Muscle of leg (tissue), 16 donors: ENCODE measurements at places on chromosomes 5 and 9. TPM values are rescaled to one million over a fixed set of nuclear protein-coding genes. Genes with fewer than 3 reads are reported as not detected.

DNA sequence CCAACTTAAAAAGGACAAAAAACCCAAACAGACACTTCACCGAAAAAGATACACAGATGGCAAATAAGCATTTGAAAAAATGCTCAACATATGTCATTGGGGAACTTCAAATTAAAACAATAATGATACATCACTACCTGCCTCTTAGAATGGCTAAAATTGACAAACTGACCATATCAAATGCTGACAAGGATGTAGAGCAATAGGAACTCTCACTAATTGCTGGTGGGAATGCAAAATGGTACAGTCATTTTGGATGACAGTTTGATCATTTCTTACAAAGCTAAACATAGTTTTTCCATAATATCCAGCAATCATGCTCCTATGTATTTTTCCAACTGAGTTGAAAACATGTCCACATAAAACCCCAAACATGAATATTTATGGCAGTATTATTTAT, 58.9 kb upstream of the RAPGEF6 start:
- no peak overlapping the region for H3K27ac ChIP-seq
- no peak for DNase-seq
- no peaks in the 10 kb centered on the region for H3K4me1 ChIP-seq

GRCh38 chr9:28774433-28775235, 1201.4 kb upstream of the C9orf72 start:
- H3K27me3 ChIP-seq = no peaks in the 10 kb centered on the region
- H3K27ac ChIP-seq = no peak overlapping the region

DNA sequence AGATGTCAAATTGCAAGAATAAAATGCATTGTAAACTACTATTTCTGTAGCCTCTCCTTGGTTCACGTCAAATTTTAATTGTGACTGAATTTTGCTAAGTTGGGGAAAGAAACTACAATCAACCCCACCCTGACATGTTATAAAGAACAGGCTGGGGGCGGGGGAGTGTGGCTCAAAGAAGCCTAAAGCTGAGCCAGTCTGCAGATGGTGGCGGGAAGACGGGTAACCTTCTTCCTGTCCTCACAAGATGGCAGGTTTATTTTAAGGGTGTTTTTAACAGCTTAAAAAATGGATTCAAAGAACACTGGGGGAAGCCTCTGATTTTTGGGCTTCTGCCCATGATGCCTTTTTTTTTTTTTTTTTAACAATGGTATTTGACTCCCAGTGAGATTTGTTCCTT, 68.5 kb upstream of the MELK start:
- no peaks in the 10 kb centered on the region for H3K36me3 ChIP-seq
- H3K4me3 ChIP-seq = no peak overlapping the region
- DNase-seq = no peak
- no peaks in the 10 kb centered on the region for H3K27me3 ChIP-seq
- H3K27ac ChIP-seq = no peak overlapping the region

The SOX30 gene
- total RNA-seq = 0.09 TPM

The ARHGAP26 gene
- 15.6 TPM for total RNA-seq

The PTGDS gene
- total RNA-seq = 8.4 TPM

The SLC1A1 gene
- total RNA-seq = 0.66 TPM

DNA sequence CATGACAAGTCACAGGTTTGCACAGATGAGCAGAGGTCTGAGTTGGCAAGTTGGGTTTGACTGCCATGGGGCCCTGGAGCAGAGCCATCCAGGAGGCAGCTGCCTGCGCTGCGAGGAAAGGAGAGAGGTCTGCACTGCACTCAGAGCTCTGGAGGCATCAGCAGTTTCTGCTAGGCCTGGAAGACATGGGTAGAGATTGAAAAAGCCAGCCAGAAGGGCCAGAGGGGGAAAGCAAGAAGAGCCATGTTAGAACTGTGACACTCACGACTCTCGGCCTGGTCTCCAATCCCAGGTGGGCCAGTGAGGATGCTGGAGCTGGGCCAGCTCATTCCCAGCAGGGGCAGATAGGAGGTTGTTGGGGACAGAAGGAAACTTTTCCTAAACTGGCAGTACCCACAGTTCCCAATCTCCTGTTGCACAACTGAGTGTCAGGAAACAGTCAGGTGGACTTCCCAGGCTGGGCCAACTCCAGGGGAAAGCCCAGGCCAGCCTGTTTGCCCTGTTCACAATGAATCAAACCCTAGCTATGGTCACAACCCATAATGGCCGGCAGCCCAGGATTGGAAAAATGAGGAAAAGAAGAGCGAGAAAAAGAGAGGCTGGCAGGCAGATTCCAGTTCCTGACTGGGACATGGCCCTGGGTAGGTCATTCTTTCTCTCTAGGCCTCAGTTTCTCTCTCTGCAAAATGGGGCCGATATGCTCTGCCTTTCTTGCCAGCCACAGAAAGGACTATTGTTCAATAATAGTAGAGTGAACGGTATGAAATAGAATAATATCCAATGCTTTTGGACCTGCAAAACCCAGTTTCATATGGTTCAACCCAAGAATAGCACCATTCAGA, 7.8 kb upstream of the ORM1 start:
- no peak for DNase-seq
- peaks cover 2% of the 10 kb centered on the region for H3K27me3 ChIP-seq
- peaks cover 7% of the 10 kb centered on the region for H3K36me3 ChIP-seq
- no peaks in the 10 kb centered on the region for H3K4me1 ChIP-seq
- H3K27ac ChIP-seq = no peak overlapping the region

- H3K4me3 ChIP-seq = no peak overlapping the region
- H3K4me1 ChIP-seq = no peaks in the 10 kb centered on the region
Observed at GRCh38 chr5:55668356-55668755, 43.8 kb downstream of the SLC38A9 start.

GRCh38 chr5:38059876-38060275, 198.5 kb upstream of the EGFLAM start:
- no peak overlapping the region for H3K4me3 ChIP-seq
- no peak for DNase-seq
- no peak overlapping the region for H3K27ac ChIP-seq

DNA sequence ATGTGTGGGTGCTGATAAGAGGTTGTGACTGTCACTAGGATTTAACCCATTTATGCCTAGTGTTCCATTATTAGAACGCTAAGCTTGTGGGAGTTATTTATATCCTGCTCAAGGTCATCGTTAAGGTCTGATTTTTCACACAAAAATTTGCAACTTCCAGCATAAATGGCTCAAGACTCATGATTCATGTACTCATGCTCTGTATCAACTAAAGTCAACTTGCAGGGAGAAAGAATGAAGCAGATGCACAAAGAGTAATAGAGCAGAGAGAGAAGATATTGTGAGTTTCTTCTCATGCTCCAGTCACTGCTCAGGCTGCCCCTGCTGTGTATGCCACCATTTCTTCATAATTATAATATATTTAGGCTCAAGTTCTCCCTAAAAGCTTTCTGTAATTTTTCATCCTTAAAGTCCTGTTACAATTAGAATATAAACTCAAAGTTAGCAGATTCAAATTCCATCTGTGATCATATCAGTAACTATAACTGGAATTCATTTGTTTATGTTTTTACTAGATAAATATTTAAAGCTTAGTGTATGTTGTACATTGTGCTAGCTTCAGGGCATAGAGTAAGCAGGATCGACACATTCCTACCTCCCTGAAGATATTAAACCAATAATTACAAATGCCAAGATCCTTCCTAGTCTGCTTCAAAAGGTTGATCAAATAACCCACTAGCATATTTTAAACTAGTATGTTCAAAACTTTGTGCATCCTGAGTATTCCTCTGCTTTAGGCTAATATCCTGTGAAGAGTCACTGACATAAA, 136.7 kb downstream of the NUDT12 start:
- H3K36me3 ChIP-seq = no peaks in the 10 kb centered on the region
- H3K4me1 ChIP-seq = peaks cover 5% of the 10 kb centered on the region
- H3K4me3 ChIP-seq = no peak overlapping the region
- no peak overlapping the region for H3K27ac ChIP-seq
- DNase-seq = no peak

- no peaks in the 10 kb centered on the region for H3K27me3 ChIP-seq
- H3K4me1 ChIP-seq = no peaks in the 10 kb centered on the region
- no peak for DNase-seq
- no peak overlapping the region for H3K27ac ChIP-seq
- H3K4me3 ChIP-seq = no peak overlapping the region
- no peaks in the 10 kb centered on the region for H3K36me3 ChIP-seq
Observed at GRCh38 chr9:68728731-68729130, 23.7 kb downstream of the PIP5K1B start.

DNA sequence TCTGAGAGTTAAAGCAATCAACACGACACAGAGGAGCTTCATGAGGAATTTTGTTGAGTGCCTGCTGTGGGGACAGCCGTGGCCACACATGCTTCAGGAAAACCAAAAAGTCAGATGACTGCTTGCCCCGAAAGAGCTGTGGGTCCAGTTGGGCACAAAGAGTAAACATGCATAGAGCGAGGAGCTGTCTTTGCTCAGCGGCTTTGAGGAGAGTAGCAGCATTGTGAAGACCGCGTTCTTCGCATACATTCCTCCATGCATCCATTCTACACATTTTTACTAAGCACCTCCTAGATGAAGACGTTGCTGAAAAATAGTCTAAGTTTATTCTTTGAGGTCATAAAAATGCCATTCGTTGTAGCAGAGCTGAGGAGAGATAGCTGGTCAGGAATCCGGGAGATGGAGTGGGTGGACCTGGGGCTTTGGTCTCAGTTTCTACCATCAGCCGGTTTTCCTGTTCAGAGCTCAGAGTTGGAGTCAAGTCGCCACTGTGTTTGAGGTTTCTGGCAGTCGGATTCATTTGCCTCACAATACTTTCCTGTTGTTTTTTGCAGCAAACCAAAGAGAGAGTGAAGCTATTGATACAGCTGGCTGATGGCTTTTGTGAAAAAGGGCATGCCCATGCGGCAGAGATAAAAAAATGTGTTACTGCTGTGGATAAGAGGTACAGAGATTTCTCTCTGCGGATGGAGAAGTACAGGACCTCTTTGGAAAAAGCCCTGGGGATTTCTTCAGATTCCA, 194.5 kb upstream of the OTULINL start:
- no peak for DNase-seq
- H3K4me3 ChIP-seq = no peak overlapping the region
- H3K27ac ChIP-seq = no peak overlapping the region
- no peaks in the 10 kb centered on the region for H3K4me1 ChIP-seq
- H3K36me3 ChIP-seq = peaks cover 60% of the 10 kb centered on the region

The RLN1 gene
- total RNA-seq = 0.35 TPM

The DMRT1 gene
- not detected for total RNA-seq

DNA sequence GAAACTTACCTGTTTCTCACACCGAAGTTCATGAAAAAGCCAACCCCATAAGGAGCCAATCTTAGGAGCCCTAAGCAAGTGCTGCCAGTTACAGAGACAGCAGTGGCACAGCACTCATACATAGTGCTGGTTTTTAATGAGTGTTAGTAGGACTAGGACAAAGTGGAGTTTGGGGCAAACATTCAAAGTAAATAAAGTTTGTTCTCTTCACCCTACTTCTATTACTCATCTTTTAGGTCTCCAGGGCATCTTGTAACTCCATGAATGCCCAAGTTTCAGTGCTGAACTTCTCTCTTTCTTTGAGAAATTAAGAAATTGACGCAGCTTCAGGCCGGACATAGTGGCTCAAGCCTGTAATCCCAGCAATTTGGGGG, 584.7 kb downstream of the EBF1 start:
- H3K36me3 ChIP-seq = no peaks in the 10 kb centered on the region
- H3K27ac ChIP-seq = peak overlapping the region; percentile 62
- no peak for DNase-seq
- H3K4me1 ChIP-seq = no peaks in the 10 kb centered on the region
- no peaks in the 10 kb centered on the region for H3K27me3 ChIP-seq
- H3K4me3 ChIP-seq = no peak overlapping the region

GRCh38 chr9:126791406-126792230, 13.2 kb upstream of the ZBTB43 start:
- peaks cover 25% of the 10 kb centered on the region for H3K27me3 ChIP-seq
- no peak overlapping the region for H3K4me3 ChIP-seq
- no peak overlapping the region for H3K27ac ChIP-seq
- H3K4me1 ChIP-seq = peaks cover 4% of the 10 kb centered on the region
- no peak for DNase-seq

DNA sequence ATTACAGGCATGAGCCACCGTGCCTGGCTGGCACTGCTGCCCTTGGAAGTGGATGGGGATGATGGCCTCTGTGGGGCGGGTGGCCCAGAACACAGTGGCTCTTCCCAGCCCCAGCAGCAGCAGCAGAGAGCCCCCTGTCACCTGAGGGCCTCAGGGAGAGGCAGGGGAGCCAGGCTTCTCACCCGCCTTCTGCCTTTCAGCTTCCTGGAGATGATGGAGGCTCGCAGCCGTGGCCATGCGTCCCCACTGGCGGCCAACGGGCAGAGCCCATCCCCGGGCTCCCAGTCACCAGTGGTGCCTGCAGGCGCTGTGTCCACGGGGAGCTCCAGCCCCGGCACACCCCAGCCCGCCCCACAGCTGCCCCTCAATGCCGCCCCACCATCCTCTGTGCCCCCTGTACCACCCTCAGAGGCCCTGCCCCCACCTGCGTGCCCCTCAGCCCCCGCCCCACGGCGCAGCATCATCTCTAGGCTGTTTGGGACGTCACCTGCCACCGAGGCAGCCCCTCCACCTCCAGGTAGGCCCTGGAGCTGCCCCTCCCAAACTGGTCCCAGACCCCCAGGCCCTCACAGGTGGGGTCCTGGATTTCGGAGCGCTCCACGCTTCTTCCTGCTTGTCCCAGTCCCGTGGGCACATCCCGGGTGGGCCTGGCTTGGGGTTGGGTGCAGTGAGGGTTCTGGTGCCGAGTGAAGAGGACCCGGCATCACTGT, 5.0 kb upstream of the AJM1 start:
- peaks cover 39% of the 10 kb centered on the region for H3K36me3 ChIP-seq
- H3K27me3 ChIP-seq = peaks cover under 1% of the 10 kb centered on the region
- H3K27ac ChIP-seq = no peak overlapping the region
- peak; percentile 5 for DNase-seq
- no peak overlapping the region for H3K4me3 ChIP-seq

GRCh38 chr5:39073767-39074016, 507 bp downstream of the RICTOR start:
- no peaks in the 10 kb centered on the region for H3K4me1 ChIP-seq
- peak overlapping the region; percentile 86 for H3K4me3 ChIP-seq
- no peaks in the 10 kb centered on the region for H3K36me3 ChIP-seq

GRCh38 chr5:11110128-11110527, 349.1 kb upstream of the DAP start:
- H3K36me3 ChIP-seq = no peaks in the 10 kb centered on the region
- no peak for DNase-seq
- no peaks in the 10 kb centered on the region for H3K4me1 ChIP-seq
- H3K27ac ChIP-seq = no peak overlapping the region
- no peak overlapping the region for H3K4me3 ChIP-seq
- H3K27me3 ChIP-seq = no peaks in the 10 kb centered on the region

- H3K27me3 ChIP-seq = no peaks in the 10 kb centered on the region
- no peaks in the 10 kb centered on the region for H3K36me3 ChIP-seq
- H3K4me3 ChIP-seq = no peak overlapping the region
- no peak for DNase-seq
Observed at GRCh38 chr5:167895899-167896659, 395.4 kb upstream of the WWC1 start.

The GNAQ gene
- 19.7 TPM for total RNA-seq

GRCh38 chr9:134783699-134784039, 96.9 kb upstream of the FCN2 start:
- peaks cover 81% of the 10 kb centered on the region for H3K36me3 ChIP-seq
- peak overlapping the region; percentile 20 for H3K27ac ChIP-seq
- H3K4me1 ChIP-seq = peaks cover 40% of the 10 kb centered on the region
- H3K4me3 ChIP-seq = no peak overlapping the region
- DNase-seq = peak; percentile 54
